ENCODE measurements at places on chromosomes 16 and 17.

GRCh38 chr16:65202461-65202860 is 80.6 kb upstream of the CDH11 start:
- DNase-seq = no peak

DNA sequence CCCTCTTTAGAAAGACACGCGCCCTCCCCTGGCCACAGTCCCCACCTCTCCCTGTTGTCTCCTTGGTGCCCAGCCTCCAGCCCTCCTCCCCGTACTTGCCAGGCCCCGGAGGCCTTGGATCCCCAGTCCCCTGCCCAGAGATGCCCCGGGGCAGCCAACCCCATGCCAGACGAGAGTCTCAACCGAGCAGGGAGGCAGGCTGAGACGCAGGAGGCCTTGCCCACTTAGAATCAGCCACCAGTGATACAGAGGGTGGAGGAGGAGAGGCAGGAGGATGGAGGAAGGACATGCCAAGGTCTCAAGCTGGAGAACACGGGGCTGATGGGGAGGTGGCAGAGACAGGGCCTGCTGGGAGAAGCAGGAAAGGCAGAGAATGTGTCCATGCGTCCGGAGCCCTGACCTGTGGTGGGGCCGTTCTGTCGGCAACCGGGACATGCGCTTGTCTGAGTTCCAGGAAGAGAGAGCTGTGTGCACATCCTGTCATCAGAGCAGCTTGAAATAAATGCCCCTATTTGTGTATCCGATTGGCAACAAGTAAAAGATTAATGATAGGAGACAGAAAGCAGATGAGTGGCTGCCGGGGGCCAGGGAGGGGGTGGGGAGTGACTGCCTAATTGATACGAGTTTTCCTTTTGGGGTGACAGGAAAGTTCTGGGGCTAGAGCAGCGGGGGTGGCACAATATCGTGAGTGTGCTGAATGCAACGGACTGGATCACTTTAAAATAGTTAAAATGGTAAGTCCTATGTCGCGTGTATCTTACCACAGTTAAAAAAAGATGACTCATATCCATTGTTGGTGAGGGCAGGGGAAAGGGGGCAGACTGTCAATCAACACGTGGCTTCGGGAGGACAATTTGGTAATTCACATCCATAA is 44.7 kb upstream of the MEAK7 start:
- DNase-seq = peak; percentile 62

DNA sequence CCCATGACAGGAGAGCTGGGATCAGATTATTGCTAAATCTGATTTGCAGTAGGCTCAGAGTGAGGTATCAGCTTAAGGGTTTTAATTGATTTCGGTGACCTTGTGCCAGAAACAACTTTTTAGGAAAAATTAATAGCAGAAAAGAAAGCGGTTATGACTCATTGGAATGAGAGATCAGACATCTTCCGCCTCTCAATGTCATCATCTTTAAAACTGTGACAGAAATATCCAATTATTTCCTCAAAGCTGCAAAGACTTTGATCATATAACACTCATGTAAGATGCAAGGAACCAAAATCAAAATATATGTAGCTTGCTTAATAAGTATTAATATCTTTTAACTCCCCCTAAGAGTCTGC is 190.1 kb upstream of the FOXF1 start:
- DNase-seq = no peak

DNA sequence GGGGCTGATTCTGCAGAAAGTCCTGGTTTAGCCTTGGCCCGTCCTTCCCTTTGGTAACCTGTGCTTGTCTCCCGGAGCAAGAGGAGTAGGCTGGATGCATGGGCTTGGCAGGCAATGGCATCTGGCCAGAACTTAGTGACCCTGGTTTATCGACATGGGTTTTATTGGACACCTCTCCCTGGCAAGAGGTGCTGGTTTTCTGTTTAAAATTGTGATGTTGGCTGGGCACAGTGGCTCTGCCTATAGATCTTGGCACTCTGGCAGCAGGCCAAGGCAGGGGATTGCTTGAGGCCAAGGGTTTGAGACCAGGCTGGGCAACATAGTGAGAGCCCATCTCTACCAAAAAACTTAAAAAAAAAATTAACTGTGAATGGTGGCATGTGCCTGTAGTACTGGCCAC is 31.2 kb downstream of the SLC12A3 start:
- DNase-seq = no peak

GRCh38 chr16:85734311-85735017 is 16.4 kb downstream of the C16orf74 start:
- no peak for DNase-seq
